ENCODE measurements at places on chromosomes 12 and 14. TPM values are rescaled to one million over a fixed set of nuclear protein-coding genes. Genes with fewer than 3 reads are reported as not detected.

RBM19 gene
- 28.7 TPM for total RNA-seq

SMCO3 gene
- total RNA-seq = not detected

DNA sequence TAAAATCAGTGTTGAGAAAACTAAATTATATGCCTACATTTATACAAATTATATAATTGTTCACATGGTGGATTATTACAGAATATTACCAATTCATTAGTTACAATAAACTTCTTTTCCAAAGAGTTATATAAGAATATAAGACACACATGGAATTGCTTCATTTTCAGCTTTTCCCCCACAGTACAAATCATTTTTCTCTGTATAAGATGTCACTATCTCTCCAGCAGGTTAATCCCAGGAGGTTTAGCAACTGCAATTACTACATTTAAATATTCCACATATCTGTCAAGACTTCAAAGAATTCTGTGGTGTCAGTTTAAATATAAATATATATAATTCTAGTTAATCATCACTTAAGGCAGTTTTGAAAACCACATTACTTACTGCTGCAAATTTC, 59.6 kb upstream of the G2E3 start:
- H3K27ac ChIP-seq = no peak overlapping the region
- no peaks in the 10 kb centered on the region for H3K36me3 ChIP-seq
- H3K4me1 ChIP-seq = no peaks in the 10 kb centered on the region
- no peaks in the 10 kb centered on the region for H3K27me3 ChIP-seq
- no peak overlapping the region for H3K4me3 ChIP-seq
- no peak for DNase-seq

DNA sequence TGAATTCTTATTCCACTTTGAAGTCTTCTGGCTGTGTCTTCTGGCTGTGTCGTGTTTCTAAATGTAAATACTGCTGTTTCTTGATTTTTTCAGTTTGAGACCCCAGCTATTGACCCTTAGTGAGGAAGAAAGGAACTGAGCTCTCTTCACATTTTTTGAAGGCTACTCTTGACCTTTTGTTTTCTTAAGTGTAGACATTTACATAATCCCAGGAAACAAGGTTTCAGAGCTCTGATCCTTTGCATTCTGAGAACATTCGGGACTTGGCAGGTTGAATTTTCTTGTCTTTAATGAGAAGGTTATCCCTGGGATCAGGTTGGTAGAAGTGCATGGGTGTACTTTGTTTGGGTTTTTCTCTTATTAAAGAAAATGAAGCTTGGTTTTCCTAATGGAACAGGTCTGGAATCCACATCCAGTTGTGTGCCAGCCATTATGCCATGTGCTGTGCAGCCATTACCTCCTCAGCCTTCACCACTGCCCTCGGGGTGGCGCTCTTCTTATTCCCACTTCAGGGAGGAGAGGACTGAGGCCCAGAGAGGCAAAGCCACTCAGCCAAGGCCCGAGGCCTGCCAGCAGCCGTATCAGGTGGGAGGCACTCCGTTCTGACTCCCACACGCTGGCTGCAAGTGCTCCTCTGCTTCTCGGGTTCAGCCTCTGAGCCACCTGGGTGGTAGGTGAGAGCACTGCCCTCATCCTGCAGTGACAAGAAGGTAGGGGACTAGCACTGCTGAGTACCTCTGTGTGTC, 120.9 kb downstream of the BEGAIN start:
- H3K4me1 ChIP-seq = peaks cover 15% of the 10 kb centered on the region
- H3K36me3 ChIP-seq = no peaks in the 10 kb centered on the region
- no peak overlapping the region for H3K27ac ChIP-seq
- no peak overlapping the region for H3K4me3 ChIP-seq

Data from neural progenitor cell (in vitro differentiated cells).